ENCODE measurements at places on chromosomes 16 and 17.

GRCh38 chr17:8192070-8192815, 2.3 kb upstream of the BORCS6 start:
- DNase-seq, result peak; percentile 91

- DNase-seq, result no peak
Measured at GRCh38 chr16:4249530-4250308, 7.8 kb upstream of the SRL start.

DNA sequence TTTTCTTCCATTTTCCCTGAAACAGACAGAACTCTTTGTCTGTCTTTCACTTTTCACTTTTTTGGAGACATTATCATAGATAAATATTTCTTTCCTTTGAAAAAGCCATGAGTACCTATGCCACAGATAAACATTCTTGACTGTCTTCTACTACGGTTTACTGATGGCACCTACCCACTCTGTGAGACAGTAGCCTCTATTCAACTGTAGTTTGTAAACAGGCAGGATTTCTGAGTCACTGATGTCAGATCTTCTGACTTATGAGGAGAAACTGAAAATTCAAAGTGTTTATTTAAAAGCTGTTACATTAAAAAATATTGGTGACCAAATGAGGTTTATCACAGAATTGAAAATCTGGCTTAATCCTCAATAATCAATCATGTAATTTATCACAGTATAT, 658.4 kb downstream of the TOX3 start:
- DNase-seq, result no peak

GRCh38 chr17:46190763-46191162, 2.5 kb downstream of the KANSL1 start:
- DNase-seq, result no peak

GRCh38 chr16:86906623-86907022, 328.3 kb downstream of the FOXL1 start:
- no peak for DNase-seq

DNA sequence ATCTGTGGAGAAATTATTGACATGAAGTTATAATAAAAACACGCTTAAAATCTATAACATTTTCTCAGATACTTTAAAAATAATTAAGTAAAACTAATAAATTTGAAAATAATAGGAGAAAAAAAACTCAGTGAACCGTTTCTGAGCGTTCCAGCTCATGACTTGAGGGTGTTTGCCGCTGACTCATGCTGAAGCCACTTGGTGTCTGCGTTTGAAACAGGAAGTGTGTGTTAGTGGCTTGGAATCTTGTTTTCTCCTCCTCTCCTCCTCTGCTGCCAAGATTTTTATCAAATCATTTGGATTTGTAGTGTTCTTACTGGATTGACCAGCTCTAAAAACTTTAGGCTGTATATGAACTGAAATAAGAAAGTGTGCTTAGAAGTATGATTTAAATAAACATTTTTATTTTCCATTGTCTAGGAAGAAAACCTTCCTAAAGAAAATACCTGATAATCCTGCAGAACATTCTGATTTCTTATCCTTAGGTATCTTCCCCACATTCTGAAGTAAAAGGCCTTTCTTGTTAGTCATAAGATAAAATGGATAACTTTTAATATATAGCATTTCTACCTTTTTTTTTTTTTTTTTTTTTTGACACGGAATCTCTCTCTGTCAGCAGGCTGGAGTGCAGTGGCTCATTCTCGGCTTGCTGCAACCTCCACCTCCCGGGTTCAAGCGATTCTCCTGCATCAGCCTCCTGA, 30.8 kb downstream of the USP10 start:
- DNase-seq, result peak; percentile 95

GRCh38 chr16:1178295-1178910, 25.5 kb downstream of the CACNA1H start:
- DNase-seq, result no peak

- DNase-seq, result no peak
Measured at GRCh38 chr16:46927273-46927672, 43.1 kb downstream of the GPT2 start.

DNA sequence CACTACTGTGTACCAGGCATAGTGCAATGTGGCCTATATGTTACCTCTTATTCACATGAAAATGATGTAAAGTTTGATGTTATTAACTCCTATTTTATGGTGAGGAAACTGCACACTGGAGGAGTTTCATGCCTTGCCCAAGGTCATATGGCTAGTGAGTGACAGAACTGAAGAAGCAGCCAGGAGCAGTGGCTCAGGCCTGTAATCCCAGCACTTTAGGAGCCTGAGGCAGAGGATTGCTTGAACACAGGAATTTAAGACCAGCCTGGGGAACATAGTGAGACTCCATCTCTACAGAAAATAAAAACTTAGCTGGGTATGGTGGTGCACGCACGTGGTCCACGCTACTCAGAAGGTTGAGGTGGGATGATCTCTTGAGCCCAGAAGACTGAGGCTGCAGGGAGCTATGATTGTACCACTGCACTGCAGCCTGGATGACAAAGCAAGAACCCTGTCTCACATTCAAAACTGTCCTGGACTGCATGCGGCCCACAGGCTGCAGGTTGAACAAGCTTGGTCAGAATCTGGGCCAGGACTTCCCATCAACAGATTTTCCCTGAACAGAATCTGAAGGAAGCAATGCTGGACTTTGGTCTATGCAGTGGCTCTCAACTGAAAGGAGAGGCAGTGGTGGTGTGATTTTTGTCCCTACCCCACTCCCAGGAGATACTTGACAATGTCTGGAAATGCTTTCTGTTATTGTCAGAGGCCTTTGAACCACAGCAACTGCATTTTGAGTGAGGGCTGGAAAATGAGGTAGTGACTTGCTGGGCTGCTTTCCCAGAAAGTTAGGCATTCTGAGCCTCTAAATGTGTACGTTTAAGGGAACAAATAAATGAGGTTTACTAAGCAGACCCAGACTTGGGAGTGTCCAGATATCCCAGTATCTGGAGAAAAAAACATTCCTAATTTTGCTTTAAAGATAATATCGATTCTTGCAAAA, 479.5 kb downstream of the TMEM114 start:
- DNase-seq, result no peak

DNA sequence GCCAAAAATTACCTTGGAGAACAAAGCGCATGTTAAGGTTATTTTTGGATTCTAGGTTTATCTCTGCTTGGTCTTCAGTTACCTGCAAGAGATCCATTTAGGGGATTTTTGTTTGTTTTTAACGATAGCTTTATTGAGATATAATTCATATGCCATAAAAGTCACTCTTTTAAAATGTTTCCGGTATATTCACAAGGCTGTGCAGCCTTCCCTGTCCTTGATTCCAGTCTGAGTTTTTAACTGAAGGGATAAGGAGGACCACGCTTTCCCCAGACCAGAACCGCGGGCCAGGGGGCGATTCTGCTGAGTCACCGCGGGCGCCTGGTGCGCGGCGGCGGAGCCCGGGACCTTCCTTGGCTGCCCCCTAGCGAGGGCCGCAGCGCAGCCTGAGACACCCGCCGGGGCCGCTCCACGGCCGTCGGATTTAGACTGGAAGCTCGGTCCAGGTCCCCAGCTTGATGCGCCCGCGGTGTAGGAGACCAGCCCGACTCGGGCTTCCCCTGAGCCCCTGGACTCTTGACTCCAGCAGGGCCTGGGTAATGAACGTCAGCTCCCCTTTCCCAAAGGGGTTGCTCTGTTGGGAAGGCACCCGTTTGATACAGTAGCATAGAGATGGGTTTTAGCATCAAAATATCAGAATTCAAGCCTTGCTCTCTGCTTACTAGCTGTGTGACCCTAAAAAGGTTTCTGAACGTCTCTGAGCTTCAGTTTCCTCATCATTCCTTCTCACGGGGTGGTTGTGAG, 50.0 kb upstream of the STH start:
- DNase-seq, result peak; percentile 67

DNA sequence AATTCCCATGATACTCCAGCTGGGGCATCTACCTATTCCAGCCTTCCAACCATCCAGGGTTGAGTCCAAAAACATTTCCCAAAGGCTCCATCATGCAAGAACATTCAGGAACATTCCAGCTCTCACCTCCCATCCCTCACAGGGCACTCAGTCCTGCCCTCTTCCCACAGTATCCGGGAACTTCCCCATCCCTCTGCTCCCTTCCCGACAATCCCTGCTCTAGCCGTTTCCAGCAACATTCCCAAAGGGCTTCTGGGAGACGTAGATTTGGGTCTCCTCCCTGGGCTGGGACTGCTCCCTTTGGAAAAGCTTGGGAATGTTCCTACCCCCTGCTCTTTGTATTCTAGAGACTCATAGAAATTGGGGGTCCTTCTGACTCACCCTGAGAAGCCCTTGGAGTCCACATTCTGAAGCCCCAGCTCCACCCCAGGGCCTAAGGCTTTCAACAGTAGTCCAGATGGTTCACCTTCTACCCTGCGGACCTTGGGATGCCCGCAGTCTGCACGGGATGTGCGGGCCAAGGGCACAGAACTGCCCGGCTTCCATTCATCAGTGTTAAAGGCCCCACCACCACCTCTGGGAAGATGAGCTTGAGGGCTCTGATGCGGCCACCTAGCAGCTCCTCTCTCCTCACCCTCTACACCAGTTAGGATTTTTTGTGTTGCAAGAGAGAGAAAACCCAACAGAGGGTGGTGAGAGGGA, 25.4 kb downstream of the NGFR start:
- no peak for DNase-seq

DNA sequence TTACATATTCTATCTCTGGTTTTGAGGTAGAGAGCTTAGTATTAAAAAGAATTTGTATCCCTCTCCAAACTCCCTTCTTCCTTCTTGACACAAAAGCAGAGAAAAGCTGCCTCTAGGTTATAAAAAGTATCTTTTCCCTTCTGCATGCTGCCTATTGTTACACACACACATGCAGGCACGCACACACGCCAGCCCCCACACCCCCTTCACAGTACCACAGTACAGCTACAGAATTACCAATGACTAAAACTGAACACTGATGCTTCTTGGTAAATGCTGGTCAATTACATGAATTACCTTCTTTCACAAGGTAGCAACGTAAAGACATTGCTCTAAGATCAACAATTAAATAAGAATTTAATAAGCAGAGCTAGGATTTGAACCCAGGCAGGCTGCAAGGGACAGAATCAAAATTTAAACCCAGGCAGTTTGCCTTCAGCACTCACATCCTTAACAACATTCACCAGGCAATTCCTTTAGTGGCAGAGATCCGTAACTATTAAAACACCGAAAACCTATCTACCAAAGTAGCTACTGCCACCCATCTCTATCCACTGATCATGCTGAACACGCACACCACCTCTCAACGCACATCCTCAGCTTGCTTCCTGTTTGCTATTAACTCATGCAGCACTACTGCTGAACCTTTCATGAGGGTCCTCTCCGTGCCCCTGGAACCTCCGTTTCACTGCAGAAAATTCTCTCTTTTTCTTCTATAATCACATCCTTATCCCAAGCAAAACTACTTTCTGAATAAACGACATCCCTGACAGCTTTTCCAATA, 37.8 kb downstream of the YWHAE start:
- DNase-seq, result no peak

GRCh38 chr17:82820278-82821251, 19.3 kb downstream of the ZNF750 start:
- no peak for DNase-seq

- peak; percentile 88 for DNase-seq
Measured at GRCh38 chr16:89602273-89602951, 11.0 kb upstream of the DPEP1 start.

DNA sequence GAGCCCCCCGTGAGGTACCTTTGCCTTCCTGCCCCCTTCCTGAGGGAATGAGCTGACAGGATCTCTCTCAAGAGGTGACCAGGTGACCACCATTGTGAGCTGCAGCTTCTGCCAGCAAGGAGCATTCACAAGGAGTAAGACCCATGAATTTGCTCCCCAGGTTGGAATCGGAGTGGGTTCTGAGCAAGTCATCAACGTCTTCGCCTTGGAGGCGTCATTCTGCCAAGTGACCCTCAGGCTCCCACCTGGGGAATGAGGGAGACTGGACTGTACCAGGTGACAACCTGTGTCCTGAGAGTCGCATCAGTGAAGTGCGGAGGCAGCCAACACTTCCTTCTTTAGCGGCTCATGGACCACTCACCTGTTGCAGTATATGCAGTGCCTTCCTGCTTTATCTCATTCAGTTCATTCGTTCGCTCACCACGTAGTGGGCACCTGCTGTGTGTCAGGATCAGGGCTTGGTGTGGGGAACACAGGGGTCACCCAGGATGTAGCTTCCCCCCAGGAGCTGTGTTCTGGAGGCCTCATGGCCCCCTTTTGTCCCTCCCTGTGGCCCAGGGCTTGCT, 22.8 kb downstream of the WSCD1 start:
- no peak for DNase-seq

DNA sequence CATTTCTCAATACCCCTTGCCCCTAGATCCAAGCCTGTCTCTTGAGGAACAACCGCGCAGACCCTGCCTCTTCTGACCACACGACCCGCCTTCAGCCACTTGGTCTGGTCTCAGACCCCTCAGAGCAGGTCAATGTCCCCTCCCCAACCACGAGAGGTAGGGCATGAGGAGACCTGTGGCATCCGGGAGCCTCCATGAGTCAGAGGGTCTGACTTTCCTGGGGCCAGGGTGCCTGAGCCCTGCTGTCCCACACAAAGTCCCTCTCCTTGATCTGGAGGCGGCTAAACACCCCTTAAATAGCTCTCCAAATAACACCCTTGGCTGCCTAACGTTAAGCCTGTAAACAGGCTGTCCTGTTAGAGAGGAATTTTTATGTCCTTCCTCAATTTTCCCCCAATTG, 5.1 kb downstream of the CARMIL2 start:
- DNase-seq, result no peak
